ENCODE measurements at places on chromosomes 2 and 18.

DNA sequence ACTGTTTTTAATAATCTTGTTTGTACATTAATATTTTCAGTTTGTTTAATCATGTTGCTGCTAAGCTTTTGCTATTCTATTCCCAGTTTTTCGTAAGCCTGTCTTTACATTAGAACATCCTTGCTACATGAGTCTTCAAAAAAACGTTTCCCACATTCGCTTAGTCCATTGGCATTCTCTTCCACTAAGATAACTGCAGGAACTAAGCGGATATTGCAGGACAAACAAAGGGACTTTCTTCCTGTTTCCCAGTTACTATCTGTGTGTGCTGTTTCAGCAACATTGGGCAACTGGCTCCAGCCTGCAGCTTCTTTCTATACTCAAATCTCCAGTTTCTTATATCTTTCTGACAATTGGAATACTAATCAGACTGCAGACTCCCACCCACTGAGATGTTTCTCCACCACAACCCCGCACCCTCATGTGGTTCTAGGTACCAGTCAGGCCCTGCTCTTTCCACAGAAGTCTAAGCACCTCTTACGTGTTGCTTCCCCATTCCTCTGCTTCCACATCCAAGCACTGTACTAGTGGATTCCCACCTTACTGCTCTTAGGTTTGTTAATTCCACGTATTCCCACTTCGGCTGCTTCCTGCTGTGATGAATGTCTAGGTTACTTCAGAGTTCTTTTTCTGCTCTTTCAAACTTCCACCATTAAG lies 420.3 kb downstream of the LRRTM4 start:
- DNase-seq = no peak

- DNase-seq = no peak
Measured at GRCh38 chr18:31510319-31510718, 12.3 kb downstream of the DSG2 start.

DNA sequence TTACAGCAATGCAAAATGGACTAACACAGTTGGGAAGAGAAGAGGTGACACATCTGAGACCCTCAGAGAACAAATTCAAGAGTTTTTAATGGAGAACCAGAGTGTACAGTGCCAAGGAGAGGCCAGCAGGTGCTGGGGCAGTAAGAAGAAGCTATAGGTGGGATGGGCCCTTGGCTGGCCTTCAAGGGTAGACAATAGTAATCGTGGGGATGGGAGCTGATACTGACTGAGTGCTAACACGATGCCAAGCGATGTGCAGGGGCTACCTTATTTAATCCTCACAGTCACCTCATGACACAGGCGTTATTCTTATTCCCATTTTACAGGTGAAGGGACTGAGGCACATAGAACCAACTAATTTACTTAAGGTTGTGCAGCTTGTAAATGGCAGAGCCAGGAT lies 131.9 kb upstream of the ID2 start:
- no peak for DNase-seq

DNA sequence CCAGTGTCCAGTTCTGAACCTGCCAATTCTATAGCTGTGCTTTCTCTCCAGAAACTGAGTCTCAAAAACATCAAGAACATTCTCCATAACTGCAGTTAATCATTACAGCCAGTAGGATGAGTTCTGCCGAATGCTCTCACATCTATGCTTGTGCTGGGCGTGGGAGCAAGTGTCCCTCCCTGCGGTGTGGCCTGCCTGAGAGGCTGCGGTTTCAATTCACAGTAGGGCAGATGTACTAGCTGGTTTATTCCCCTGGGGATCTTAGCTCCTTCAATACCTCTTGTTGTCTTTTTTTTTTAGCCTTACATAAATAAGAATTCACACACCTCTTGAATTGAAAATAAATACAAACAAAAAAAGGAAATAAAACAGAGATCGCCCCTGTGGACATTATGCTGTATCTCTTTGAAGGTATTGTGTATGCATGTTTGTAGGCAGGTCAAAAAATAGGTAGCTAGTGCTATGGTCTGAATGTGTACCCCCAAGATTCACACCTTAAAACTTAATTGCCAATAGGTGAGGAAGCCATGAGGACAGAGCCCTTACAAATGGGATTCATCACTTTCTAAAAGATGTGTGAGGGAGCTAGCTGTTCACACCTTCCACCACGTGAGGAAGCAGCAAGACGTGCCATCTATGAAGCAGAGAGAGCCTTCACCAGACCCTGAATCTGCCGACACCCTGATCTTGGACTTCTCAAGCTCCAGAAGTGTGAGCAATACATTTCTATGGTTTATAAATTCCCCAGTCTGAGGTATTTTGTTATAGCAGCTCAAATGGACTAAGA lies 74.3 kb downstream of the BCL2L11 start:
- DNase-seq = no peak

- no peak for DNase-seq
Measured at GRCh38 chr2:118274841-118275510, 186.7 kb downstream of the INSIG2 start.

DNA sequence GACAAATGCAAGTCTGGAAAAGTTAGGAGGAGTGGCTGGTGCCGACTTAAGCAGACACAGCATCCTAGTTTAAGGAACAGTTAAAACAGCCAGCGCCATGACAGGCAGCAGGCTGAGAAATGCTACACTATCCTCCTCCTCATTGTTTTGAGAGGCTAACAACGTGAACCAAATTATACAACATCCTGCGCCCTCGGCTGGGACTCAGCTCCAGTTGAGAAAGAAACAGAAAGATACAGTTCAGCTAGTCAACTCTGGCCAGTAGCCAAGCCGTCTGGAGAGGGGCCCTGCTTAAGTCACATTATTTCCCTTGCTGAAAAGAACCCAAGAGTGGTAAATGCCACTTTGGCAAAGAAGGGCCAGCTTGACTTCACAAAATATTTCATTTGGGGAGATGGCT lies 90.2 kb downstream of the BCL11A start:
- no peak for DNase-seq

DNA sequence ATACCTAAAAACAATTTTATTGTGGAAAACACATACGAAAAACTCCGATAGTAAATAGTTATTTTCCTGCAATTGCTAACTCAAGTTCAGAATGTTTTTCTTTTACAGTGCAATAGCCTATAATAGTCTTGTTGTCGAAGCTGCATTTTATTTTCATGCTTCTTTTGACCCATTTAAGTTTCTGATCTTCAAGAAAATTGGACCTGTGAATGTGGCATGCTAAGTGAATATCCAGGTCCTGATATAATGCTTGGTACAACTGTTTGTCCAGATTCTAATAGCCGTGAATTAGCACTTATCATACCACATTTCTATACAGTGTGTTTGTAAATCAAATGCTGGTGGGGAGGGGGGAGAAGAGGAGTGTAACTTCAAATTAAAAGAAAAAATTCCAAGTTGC lies 3.0 kb upstream of the ONECUT2 start:
- DNase-seq = no peak

DNA sequence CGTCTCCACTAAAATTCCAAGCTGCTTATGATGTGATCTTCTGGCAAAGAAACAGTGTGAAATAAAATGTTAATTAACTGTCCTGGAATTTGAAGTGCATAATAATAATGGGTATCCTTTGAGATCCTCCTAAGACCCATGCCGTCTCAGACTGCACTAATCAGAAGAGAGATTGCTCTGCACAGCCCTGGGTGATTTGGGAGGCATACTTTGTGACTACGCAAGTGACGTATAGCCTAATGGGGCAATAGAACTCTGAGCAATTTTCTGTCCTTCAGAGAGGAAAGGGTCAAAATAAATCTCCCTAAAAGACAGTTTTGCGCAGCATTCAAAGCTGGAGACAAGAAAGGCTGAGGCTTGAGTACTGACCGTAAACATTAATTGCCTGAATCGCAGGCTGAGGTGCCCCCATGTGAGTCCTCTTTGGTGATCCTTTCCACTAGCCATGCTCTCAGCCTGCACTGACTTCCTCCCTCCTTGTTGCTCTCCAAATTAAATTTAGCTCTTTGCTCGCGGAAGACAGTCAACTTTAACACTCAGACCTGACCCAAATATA lies 76.0 kb downstream of the DPP4 start:
- DNase-seq = no peak

GRCh38 chr18:33446604-33447003 lies 6.1 kb upstream of the CCDC178 start:
- no peak for DNase-seq

GRCh38 chr2:108927936-108928659 lies 60.9 kb downstream of the EDAR start:
- DNase-seq = peak; percentile 21

GRCh38 chr2:42693013-42693615 lies 70.8 kb downstream of the OXER1 start:
- DNase-seq = no peak

- no peak for DNase-seq
Measured at GRCh38 chr2:20526708-20527107, 79.8 kb downstream of the RHOB start.

DNA sequence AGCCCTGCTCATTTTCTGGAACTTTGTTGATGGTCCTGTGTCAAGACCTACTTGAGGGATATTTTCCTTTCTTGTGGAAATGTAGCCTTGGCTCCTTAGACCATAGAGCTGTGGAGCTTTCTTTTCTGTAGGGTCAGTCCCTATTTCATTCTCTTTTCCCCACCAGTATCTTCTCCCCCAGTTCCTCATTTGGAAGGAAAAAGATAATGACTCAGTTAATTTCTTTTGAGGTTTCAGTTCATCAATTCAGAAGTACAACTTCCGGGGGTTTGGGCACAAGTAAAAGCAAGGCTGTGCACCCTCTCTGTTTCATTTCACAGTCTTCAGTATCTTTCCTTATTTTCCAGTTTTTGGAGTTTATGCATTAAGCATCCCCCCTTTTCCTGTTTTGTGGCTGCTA lies 70.7 kb downstream of the CDC42EP3 start:
- DNase-seq = no peak

DNA sequence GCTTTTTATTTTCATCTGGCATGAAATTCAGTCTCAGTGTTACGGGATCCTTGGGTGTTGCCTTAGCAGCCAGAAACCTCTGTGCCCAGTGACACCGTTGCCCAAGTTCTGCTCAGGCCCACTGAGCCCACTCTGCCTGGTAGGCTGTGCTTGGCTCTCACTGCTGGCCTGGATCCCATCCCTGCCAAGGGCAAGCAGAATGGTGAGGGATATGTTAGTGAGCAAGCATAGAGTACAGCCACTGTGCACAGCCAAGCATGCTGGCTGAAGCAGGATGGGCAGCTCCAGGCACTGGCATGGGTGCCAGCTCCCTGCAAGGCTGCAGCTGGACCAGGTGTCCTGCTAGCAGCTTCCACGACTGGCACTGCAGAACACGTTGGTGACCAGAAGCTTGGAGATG lies 194.7 kb upstream of the TFPI start:
- DNase-seq = no peak

GRCh38 chr2:65532937-65533336 lies 100.5 kb upstream of the SPRED2 start:
- DNase-seq = no peak

- no peak for DNase-seq
Measured at GRCh38 chr2:187319441-187320108, 128.5 kb downstream of the CALCRL start.

- peak; percentile 9 for DNase-seq
Measured at GRCh38 chr2:70985283-70985688, 6.9 kb downstream of the ANKRD53 start.

GRCh38 chr2:60432035-60432601 lies 121.3 kb downstream of the BCL11A start:
- no peak for DNase-seq

GRCh38 chr2:190746971-190747761 lies 98.3 kb downstream of the NAB1 start:
- DNase-seq = no peak

DNA sequence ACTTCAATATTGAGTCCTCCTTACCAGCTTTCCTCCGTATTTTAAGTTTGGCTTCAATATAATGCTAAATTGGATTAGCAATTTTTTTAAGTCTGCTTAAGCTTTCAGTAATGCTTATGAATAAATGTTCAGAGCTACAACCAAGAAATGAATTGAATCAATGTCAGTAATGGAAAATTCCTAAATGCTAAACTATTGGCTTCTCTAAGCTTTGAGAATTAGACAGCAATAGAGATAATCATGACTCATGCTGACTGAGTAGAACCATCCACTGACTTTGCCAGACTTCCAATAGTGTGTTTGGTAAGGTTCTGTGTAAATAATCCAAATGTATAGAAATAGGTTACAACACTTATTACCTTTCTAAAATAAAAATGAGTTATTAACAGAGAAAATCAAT lies 8.9 kb upstream of the PDE1A start:
- DNase-seq = no peak

- no peak for DNase-seq
Measured at GRCh38 chr2:188256420-188256819, 35.3 kb upstream of the GULP1 start.

DNA sequence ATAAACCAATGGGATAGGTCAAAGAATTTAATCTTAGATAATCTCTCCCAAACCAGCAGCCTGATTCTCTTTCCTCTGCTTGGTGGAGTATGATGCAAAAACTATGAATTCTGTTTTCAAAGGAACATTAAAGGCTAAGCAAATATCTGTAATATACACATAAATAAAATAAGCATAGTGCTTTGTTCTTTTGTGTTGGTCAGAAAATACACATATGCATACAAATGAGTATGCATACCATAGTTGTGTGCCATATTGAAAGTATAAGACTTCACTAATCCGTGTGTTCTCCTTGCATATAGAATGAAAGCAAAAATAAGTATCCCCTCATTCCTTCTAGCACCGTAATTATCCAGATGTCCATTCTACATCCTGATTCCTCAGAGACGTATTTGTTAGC lies 1949.7 kb upstream of the CELF4 start:
- DNase-seq = no peak
